Neural crest cell (in vitro differentiated cells): ENCODE measurements at places on chromosomes 6 and 20. TPM values are rescaled to one million over a fixed set of nuclear protein-coding genes. Genes with fewer than 3 reads are reported as not detected.

The EFCAB8 gene
- 0.26 TPM in 1 of 2 replicates, not detected in the other for total RNA-seq

DNA sequence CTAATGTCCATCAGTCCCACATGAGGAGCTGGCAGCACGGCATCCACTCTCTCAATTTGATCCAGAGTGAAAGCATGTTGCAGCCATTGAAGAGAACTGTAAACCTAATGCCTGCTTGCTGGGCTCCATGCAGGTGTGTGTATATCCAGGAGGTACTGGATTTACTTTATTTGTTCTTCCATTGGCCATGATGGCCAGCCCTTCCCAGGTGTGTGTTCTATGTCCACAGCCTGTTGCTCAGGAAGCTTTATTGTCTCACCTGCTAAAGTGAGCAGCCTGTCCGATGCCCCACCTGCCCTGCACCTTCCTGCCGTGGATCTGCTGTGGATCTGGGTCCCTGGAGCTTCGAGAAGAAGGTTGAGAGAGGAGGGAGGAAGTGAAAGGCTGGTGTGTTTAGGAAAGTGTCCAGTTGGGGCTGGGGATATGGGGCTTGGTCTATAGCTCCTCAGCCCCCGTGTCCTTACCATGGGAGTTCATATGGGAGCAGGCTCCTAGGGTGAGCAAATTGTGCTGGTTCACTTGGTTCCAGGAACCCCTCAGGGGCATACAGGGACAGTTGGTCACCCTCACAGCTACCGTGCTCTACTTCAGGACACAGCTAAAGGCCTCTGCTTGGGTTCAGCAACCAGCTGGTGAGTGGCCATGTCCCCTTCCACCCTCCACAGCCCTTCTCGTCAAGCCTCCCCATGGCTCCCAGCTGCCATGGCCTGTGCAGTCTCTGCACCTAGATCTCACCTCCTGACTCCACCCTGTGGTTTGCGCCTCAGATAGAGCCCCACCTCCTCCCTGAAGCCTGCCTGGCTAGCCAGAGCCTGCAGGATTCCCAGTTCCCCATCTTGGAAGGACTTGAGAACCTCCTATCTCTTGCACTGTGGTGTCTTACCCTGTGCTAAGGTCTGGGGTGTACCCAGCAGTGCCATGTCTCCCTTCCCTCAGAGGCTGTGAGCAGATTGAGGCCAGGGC, 12.7 kb downstream of the TREML2 start:
- DNase-seq, result no peak

DNA sequence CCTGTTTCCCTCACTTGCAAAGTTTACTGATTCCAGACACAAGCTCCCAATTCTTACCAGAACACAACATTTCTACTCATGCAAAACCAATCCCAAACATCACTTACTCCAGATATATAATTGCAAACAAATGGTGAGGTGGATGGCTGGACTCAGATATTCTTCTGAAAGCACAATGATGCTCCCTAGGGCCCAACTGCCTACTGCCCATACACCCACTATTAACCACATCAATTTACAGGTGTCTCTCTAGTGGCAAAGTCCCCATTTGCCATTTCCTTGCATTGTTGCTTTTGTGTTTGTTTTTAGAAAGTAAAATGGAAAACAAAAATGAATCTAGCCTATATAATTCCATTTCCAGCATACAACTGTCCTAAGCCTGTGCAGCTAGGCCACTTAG, 320.9 kb upstream of the PRDM1 start:
- no peak for DNase-seq

GRCh38 chr6:35470663-35471120, 2.5 kb downstream of the RPL10A start:
- no peak for DNase-seq

DNA sequence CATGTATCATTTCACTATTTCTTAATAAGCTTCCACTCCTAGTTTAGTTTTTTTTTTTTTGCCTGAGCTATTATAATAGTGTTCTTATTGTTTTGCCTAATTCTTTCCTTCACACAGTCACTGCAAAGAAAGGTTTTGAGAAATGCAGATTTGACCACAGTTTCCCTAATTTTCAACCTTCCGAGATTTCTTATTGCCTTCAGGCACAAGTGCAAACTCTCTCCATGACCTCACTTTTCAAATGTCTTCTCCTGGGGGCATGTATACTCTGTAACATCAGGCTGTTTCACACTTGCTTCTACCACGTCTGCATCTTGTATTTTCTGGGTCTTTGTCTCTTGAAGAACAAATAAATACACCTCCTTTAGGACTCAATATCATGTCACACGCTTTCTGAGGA, 339.0 kb upstream of the CITED2 start:
- no peak for DNase-seq

DNA sequence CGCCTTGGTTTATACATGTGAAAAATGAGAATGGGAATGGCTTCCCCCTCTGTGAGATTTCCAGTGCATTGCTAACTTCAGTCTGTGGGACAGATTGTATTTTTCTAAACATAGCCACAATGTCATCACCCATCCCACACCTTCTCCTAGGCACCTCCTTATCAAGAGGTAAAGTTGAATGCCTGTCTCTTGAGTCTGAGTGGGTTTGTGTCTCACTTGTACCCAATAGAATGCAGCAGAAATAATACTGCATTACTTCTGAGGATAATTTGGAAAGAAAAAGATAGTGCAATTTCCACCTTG, 27.9 kb downstream of the RIN2 start:
- DNase-seq, result no peak
